GM13976 (cell line): ENCODE measurements at places on chromosomes 2 and 18.

- DNase-seq: no peak
Observed at GRCh38 chr2:126822921-126823320, 75.8 kb upstream of the TEX51 start.

DNA sequence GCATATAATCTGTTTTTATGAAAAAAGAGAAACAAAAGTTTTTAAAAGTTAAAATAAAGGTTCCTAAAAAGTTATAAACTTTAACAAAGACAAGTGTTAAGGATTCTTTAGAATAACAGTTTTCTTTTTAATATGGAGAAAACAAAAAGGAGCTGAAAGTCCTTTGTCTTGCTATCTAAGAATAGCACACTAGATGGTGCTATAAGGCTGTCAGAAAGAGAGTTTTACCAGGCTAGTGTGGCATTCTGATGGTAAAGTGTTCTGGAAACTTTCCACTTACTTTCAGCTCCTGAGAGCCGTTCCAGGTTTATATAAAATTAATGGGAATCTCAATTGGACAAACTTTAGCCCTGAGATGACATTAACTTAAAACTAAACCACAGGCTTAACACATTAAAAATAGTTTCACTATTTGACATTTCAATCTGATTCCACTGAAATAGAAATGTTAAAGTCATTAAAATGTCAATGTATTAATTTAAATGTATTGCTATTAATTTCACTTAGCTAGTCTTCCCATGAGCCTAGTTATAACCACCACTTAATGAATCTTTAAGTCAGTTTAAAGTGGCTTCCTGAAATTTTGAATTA is 3.7 kb downstream of the FBXO48 start:
- peak; percentile 58 for DNase-seq

DNA sequence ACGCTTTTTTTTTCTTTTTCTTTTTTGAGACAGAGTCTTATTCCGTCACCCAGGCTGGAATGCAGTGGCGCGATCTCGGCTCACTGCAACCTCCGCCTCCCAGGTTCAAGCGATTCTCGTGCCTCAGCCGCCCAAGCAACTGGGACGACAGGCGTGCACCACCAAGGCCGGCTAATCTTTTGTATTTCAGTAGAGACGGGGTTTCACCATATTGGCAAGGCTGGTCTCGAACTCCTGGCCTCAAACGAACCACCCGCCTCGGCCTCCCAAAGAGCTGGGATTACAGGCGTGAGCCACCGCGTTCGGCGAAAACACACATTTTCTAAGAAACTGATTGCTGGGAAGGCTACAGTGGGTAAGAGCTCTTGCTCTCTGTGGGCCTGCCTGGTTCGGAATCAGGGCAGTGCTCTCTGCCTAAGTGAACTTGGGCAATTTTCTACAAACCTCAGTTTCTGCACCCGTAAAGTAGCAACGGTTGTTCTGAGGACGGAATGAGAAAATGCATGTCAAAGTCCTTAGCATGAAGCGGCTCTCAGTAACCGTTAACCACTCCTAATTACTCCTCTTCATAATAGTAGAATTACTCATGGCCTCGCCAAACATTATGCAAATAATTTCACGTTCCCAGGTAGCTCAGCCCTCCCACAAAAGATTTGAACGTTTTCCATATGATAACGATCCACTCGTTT is 1.0 kb upstream of the PMAIP1 start:
- DNase-seq: peak; percentile 43

DNA sequence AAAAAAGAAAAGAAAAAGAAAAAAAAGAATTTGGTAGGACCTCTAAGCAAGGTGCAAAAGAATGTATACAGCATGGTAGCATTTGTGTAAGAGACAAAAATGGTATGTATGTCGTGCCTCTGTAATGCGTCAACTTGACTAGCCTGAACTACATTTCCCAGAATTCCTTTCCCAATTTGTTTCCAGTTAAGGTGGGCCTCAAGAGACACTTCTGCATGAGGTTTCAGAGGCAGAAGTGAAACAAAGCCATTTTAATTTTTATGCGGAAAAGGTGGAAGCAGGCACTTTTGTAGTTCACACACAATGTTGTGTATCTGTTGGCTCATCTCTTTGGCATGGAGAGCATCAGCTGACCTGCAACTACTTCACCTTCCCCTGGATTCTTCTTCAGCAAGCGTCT is 56.5 kb upstream of the PAPOLG start:
- DNase-seq: no peak

- no peak for DNase-seq
Observed at GRCh38 chr18:24799176-24799575, 338.7 kb downstream of the HRH4 start.

GRCh38 chr2:98900721-98901120 is 35.3 kb downstream of the CRACDL start:
- DNase-seq: no peak
